ENCODE measurements at places on chromosomes 4 and X.

DNA sequence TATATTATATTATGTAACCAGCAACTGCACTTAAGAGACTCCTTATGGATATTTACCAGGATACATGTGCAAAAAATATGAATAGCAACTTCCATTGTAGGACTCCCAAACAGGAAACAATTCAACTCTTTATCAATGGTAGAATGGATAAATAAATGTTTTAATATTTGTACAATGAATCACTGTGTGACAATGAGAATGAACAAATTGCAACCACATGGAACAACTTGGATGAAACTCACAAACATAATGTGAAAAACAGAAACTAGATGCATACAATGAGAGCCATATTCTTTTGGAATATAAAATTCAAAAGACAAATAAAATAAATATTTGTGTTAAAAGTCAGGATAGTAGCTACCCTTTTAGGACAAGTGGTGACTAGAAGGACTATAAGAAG, 1015.7 kb downstream of the TECRL start:
- no peak for DNase-seq

- DNase-seq, result no peak
Observed at GRCh38 chrX:36787752-36788151, 220.4 kb upstream of the FAM47C start.

DNA sequence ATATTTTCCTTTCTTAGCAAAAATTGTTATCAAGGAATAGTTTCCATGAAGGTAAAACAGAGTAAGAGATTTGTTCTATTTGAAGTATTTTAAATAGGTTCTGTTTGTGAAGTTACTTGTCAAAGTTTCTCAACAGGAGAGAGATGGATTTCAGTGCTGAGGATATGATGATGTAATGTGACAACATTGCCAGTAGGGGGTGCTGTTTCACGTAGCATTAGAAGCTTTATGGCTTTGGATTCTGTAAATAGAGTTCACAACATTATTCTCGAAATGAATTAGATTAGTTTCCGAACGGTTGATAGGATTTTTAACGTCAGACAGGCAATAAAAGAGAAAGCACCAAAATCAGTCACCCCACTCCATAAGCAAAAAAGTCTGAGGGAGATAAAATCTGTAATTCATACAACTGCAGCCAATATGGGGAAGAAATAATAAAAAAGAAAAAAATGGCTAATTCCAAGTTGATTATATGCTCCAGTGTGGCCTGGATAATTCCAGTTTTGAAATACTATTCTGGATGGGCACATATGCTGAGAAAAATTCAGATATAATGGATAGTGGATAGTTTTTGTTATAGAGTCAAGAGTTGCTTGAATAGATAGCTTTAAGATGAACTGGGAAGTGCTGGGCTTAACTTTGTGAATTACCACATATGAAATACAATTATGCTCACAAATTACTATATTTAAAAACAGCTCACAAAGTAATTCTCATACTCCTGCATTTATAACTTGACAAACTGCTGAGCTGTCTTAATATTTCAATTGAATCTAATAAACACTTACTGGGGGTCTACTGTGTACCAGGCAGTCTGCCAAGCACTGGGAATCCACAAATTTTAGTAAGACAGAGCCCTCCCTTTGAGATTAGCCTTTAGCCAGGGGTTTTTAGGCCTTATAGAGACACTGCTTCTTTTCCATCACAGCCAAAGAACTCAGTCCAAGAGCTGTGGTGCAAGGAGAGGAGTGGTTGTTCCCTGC, 109.1 kb downstream of the GPAT3 start:
- DNase-seq, result no peak

DNA sequence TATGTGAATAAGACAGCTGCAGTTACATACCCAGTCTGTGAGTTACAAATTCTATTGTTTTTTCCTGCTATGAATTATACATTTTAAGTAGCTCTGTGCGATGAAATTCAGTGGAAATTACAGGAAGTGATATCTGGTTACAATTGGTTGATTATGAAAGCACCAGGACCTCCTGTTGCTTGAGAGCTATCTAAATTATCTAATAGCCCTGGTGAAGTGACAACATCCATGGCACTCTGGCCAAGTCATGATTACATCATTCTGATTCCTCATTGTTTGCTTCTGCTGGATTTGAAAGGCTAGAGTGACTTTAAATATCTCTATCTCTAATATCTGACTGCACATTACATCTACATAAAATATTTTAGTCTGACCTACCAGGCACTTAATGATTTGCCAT, 515.0 kb downstream of the CFAP47 start:
- DNase-seq, result no peak

GRCh38 chr4:35965300-35965699, 279.0 kb downstream of the ARAP2 start:
- DNase-seq, result no peak

DNA sequence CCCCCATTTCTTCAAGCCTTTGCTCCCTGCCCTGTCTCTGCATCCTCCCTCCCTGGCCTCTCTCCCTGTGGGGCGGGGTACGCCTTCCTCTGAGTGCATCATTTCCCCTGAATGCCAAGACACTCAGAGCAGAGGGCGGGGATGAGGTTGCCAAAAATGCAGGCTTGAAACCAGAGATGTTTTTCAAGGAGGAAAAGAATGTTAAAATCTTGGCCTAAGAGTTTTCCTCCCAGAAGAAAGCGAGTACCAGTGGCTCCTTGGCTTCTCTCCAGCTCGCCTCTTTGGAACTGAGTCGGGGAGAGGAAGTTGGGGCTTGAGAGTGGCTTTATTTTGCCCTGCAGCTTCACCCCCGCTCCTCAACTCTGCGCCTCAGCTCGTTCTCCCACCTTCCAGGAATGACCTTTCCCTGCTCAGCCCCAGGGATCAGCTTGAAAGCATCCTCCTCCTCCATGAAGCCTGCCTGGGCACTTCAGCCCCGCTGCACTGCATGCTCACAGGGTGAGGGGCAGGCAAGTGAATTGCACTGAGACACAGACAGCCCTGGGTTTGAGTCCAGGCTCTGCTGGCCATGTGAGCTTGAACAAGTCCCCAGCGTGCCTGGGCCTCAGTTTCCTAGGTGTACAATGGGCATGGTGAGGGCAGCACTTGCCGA, 57.5 kb upstream of the SORCS2 start:
- no peak for DNase-seq

DNA sequence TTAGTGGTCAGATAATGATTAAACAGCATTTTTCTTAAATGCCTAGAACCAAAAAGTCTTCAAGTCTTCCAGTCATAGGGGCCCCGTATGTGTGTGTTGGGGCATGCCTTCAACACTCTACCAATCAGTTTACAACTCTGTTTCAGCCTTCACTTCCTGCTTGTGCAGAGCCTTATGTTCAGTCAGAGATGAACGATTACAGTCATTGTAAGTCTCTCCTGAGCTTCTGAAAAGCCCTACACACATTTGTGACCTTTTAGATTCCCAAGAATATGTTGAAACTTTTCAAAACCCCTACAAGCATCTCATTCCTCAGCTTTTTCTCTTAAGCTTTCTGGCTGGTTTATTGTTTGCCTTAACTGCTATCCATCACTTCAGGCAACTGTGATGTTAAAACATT, 591.2 kb downstream of the ZNF674 start:
- DNase-seq, result no peak

GRCh38 chrX:39580043-39580442, 517.7 kb downstream of the BCOR start:
- DNase-seq, result no peak

- no peak for DNase-seq
Observed at GRCh38 chr4:185589067-185589836, 53.9 kb upstream of the PDLIM3 start.

Data from stimulated activated CD4-positive, alpha-beta T cell treated with anti-CD3 and anti-CD28 coated beads, TNF-alpha, amount 100 ng/mL, for 24 hours (primary cell).